ENCODE measurements at places on chromosomes 16 and 17.
A peak's percentile ranks its signal among the peaks of the same experiment; 100 is the strongest.

DNA sequence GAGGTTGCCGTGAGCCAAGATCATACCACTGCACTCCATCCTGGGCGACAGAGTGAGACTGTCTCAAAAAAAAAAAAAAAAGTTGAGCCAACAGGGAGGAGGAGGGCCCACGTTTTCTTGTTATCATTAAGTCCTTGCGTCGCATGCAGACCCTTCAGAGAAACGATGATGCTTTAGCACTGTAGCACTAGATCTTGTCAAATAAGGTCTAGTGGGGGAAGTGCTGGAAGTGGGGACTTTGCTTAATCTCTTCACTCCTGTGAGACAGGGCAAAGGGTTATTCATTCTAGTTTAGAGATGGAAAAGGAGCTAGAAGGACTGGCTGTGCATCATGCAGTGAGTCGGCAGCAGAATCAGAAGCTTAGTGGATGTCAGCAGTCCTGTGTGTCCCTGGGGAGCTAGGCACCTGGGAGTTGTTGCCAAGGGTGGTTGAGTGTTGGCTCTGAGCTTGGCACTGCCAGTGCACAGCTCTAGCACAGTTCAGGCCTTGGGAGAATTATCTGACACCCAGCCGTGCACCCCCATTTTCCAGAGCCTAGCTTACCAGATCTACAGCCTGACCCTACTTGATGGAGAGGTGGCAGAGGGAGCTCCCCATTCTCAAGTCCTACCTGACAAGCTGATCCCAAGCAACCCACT, 33.4 kb upstream of the TBX2 start:
- no peak for DNase-seq

DNA sequence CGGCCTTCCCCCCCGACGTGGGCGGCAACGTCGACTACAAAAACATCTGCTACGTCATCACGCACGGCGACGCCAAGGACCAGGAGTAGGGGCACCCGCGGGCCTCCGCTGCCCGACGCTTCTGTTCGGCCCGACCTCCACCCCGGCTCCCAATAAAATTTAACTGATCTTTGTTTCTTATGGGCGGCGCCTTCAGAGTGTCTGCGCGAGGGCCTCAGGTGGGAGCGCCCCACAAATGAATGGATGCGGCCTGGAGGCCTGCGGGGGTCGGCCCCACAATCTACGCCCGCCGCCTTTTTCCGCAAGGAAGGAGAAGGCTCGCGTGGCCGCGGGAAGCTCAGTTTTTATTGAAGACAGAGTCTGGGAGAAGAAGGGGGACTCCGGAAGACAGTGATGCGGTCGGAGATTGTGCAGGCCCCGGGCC, 3.2 kb downstream of the MYL11 start:
- DNase-seq = peak; percentile 84

- DNase-seq = no peak
Measured at GRCh38 chr16:4780235-4780634, 7.9 kb downstream of the SEPTIN12 start.

- DNase-seq = no peak
Measured at GRCh38 chr17:4944554-4945175, 3.7 kb downstream of the PFN1 start.

DNA sequence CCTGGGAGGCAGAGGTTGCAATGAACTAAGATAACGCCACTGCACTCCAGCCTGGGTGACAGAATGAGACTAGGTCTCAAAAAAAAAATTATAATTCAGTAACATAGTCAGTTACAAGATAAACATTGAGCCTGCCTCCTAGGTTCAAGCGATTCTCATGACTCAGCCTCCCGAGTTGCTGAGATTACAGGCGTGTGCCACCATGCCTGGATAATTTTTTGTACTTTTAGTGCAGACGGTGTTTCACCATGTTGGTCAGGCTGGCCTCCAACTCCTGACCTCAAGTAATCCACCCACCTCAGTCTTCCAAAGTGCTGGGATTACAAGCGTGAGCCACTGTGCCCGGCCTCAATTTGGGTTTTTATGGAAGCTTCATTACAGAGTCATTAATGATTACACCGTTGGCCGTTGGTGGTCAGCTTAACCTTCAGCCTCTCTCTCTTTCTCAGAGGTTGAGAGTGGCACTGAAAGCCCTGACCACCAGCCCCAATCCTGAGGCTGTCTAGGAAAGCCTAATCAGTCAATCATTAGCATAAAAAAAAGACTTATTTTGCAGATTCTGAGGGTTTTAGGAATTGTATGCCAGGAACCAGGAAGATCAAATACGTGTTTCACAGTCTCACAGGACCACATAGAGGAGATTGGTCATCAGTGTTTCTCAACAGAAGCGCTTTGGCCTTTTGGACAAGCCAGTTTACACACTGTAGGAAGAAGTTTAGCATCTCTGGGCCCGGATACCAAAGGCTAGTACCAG, 1.3 kb upstream of the LRRC37A3 start:
- no peak for DNase-seq

DNA sequence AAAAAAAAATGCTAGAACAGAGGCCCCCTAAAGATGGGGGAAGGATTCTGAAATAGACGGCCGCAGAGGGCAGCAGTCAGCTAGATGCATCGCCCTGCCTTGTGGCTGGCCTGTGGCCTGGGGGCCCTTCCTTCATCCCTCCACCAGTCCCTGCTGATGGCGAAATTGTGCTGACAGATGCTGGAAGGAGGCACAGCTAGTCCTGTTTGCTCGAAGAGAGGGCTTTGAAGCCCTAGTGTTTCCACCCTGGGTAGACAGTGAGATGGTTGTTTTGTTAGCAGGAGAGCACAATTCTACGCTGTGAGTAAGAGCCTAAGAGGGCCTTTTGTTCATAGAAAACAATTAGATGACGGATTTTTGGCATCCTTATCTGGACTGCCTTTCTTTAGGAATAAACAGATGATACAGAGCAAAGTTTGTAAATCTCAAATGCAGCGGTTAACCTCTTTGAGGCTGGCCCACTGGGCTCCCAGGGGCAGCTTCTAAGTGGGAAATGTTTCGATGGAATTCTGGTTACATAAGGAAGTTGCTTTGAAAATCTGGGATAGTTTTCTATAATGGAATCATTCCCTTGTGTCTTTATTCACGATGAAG, 23.0 kb downstream of the VPS35L start:
- no peak for DNase-seq

DNA sequence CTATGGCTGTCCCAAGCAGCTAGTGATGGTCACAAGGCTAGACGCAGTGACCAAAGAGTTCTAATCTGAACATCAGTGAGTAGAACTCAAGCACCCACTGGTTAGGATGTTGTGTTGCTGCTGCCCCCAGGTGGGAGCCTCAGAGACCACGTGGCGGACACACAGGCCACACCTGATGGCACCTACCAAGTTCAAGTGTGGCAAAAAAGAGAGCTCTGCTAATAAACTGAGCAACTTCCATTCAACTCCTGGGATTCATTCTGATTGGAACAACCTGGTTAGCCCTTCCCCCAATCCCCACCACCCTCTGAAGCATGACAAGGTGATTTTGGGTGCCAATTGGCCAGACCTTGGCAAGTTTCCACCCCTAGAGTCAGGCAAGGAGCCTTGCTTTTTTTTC, 3.5 kb upstream of the LCMT1 start:
- no peak for DNase-seq

GRCh38 chr16:52906281-52906680, 146.4 kb downstream of the CHD9NB start:
- no peak for DNase-seq

- DNase-seq = no peak
Measured at GRCh38 chr16:1157639-1158455, 4.9 kb downstream of the CACNA1H start.

DNA sequence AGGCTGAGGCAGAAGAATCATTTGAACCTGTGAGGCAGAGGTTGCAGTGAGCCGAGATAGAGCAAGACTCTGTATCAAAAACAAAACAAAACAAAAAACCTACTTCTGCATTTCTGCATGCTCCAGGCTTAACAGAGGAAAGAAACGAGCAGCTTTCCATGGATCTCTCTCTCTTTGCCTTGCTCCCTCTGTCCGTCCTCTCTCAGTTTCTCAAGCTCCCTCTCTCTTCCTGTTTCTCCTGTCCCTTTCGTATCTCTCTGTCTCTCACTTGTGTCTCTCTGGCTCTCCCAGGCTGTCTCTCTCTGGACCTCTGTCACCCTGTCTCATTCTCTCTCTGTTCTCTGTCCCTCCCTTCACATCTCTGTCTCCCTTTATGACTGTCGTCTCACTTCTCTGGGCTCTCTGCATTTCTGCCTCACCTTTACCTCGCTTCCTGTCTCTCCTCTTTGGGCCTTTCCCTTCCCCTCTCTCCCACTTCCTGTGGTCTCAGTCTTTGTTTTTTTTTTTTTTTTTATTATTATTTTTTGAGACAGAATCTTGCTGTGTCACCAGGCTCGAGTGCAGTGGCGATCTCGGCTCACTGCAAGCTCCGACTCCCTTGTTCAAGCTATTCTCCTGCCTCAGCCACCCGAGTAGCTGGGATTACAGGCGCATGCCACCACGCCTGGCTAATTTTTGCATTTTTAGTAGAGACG, 4.1 kb upstream of the PITPNA start:
- no peak for DNase-seq

- peak; percentile 78 for DNase-seq
Measured at GRCh38 chr16:29645694-29646187, 17.3 kb upstream of the SPN start.

DNA sequence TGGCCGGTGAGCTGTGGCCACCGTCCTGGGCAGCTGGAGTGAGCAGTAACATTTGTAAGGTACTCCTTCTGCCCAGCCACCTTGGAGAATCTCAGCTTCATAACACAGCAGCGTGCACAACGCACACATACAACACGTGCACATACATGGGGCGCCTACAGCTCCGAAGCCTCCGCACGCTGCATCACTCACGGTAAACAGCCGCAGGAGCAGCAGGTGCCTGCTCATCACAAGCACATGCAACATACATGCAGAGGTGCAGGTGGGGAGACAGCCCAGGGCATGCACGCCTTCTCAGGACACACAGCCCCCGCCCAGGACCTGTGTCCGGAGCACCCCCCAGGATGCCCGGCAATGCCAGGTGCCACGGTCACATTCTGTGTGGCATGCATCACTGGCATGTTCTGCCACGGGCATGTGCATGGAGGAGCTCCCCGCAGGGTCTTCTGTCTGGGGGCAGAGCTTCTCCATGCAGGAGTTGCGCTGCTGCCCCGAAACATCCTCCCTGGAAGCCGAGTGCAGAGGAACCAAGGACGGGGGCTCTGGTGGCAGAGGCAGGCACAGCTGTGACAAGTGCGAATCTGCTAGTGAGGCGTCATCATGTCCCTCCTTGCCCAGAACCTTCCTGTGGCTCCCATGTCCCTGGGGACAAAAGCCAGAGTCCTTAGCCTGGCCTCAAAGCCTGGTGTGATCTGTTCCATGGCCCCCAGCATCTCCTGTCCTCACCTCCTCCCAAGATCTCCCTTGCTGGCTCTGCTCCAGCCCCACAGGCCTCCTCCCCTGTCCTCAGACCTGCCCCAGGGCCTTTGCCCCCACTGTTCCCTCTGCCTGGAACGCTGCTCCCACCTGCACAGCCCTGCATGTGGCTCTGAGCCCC, 184.0 kb upstream of the GSE1 start:
- no peak for DNase-seq

DNA sequence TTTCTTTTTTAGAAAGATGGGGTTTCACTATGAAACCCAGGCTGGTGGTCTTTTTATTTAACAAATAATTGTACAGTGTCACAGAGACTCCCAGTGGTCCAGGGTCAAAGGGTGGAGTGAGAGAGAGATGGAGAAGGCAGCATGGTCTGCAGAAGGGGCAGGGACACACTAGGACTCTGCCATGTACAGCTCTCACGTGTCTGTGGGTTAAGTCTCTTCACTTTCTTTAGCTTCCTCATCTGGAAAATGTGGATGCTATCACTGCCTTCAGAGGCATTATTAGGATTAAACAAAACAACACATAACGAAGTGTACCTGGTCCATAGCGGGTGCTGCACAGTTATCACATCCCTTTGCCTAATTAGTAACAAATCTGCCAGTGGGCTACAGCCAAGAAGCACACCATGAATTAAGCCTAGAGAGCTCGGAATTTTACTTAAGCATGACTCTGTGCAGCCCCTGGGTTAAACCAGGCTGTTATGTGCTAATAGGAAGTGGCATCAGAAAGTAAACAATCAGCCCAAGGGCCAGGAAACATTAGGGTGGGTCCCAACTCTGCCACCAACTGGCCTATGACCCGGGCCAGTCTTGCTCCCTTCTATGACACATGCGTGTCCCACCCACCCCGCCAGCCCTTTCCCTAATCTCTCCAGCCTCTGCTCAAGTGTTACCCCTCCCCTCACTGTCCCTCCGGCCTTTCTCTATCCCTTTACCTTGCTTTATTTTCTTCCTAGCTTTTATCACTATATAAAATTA, 13.9 kb downstream of the TOP3A start:
- no peak for DNase-seq

GRCh38 chr16:56493126-56493525, 26.7 kb downstream of the BBS2 start:
- DNase-seq = no peak

Measured in iPS DF 19.7 (cell line).